Adrenal gland (tissue), 19 donors: ENCODE measurements at places on chromosomes 16 and 17. TPM values are rescaled to one million over a fixed set of nuclear protein-coding genes. Genes with fewer than 3 reads are reported as not detected.

DNA sequence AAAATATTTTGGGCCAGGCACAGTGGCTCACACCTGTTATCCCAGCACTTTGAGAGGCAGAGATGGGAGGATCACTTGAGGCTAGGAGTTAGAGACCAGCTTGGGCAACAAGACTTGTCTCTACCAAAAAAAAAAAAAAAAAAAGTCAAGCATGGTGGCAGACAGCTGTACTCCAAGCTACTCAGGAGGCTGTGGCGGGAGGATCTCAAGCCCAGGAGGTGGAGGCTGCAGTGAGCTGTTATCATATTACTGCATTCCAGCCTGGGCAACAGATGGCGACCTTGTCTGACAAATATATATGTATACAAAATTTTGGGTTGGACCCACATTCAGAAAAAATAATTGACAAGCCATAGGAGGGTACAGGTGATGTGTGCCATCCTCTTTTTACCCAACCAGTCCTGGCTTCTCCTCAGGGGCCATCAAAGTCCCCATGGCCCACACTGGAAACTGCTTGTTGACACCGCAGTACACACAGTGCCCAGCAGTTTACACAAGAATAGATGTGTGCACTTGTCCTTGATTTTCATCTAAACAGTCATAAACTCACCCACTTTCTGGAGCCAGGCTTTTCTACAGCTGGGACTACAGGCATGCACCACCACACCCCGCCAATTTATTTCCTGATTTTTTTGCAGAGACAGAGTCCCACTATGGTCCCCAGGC is 1.7 kb downstream of the CES2 start:
- no peak for DNase-seq

DNA sequence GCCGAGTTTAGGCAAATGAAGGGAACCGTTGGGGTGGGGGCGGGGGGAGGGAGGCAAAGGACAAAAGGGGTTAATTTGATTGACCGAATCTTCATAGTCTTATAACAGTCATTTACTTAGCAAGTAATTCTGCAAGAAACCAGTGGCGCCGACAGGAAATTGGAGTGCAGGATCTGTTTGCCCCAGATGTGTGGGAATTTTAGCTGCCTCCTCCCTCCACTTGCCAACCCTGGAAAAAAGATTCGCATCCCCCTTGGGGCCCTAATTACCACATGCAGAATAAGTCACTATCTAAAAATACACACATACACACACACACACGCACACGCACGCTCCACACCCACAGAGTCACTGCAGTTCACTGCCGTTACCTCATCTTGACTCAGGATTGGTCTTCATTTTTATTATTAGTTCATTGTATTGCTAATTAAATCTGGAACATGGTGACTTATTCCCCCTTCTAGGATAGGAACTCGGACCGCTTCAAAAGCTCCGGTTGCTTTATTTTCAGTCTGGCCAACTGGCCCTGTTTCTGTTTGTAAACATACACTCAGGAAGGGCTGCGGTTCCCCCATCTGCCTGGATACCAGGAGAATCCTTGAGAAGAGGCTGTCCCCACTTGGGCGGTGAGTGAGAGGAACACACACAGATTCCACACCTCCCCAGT is 241.6 kb upstream of the SALL1 start:
- DNase-seq: no peak

The RNF166 gene
- 8.7 TPM for total RNA-seq

DNA sequence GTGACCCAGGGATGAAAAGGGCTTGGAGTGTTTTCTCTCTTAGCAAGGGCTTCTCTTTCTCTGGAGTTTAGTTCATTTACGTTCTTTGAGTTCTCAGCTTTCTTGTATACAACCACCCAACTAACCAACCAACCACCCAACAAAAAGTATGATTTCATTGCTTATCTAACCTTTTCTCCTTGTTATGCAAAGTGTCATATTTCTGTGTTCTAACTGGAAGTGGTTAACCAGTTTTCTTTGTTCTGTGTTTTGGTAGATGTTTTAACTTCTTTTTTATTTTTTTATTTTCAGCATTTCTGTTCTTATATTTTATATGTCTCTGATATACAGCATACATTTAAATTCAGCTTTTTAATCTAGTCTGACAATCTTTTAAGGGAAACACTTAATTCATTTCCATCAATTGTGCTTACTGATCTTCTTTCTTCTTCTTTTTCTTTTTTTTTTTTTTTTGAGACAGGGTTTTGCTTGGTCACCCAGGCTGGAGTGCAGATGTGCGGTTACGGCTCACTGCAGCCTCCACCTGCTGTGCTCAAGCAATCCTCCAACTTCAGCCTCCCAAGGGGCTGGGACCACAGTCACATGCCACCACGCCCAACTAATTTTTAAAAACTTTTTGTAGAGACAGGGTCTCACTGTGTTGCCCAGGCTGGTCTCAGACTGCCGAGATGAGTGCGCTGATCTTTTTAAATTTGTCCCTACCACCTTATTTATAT is 29.6 kb downstream of the NLK start:
- no peak for DNase-seq

GRCh38 chr16:30967795-30968194 is 10.2 kb downstream of the SETD1A start:
- no peak for DNase-seq

DNA sequence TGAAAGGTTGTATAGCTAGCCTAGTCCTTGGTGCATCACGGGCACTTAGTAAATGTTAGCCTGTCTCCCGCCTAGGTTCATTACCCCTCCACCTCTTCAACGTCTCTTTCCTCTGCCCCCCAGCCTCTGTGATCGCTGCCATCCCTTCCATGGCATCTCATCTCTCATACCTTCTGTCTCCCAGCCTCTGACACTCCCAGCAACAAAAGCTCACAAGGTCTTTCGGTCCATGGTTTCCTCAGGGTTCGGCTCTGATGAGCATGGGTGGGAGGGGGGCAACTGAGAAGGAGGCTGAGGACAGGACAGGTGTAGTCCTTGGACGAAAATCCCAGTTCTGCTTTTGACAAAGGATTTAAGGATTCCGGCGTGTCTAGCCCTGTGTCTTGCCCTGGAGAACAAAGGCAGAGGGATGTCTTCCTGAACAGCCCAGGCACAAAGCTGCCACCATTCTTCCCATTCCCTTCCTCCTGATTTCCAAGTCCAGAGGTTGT is 16.7 kb downstream of the CCR7 start:
- peak; percentile 10 for DNase-seq

DNA sequence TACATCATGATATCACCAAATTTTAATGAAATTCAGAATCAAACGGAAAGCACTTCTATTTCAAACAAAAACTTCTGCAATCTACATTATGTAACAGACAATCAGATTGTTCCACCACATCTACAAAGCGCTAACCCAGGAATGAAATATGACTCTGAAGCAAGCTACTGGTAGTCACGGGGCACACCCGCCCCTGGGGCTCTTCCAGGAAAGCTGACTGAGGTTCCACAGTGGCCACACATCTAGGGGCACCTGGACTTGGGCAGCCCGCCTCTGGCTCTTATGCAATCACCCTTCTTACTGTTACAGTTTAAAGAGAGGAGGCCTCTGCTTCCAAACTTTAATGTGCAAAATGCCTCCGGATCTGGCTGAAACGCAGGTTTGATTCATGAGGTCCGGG is 27.5 kb downstream of the ZCCHC14 start:
- DNase-seq: peak; percentile 97

DNA sequence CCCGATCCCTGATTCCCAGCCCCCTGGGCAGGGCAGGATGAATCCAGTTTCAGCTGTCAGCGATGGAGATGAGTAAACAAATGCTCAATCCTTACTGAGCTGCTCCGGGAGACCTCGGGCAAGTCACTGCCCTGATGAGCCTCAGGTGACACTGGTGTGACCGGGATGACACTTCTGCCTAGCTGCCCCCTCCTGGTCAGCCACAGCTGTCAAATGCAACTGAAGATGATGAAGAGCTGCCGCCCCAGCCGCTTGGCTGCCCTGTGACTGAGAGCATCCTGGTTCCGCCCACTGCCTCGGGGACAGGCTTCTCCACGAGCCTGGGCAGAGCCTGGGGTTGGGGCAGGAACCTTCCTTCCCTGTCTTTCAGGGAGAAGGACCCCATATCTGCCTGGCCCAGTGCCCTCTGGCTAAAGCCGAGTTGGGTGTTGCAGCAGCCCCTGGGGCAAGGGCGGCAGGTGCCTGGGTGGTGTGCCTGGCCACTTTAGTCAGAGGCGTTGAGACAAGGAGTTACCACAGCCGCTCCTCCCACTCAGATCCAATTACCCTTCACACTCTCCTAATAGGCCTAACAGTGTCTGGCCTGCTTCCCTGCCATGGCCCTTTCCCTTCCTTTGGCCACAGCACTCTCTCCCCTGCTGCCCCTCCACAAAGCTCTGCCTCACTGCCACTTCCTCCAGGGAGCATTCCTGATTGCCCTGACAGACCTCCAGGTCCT is 5.5 kb downstream of the CCL17 start:
- DNase-seq: no peak

DNA sequence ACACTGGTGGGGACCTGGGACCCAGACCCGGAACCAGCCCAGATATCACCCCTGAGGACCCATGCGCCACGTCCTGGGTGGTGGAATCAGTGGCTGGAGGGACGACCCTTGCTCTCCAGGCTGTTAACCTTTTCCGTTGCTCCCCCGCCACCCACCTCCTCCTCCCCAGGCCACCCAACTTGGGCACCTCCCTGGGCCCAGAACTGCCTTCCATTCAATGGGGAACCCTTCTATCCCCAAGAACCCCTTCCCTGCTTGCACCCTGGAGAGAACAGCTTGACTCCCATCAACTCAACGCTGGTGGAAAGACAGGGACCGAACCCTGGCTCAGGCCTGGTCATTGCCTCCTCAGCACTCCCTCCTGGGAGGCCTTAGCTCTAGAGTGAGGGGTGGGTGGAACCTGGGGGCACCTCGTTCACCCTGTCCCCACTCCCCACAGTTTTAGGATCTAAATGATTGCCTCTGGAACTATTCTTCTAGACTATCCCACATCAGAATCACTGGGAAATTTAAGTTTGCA is 5.7 kb upstream of the IL32 start:
- no peak for DNase-seq

- DNase-seq: no peak
Observed at GRCh38 chr16:17237350-17237944, 233.3 kb downstream of the XYLT1 start.

GRCh38 chr16:5678371-5678770 is 580.8 kb upstream of the EEF2KMT start:
- DNase-seq: no peak
